IPS-NIHi11 (cell line): ENCODE measurements at places on chromosomes 13 and 19.

DNA sequence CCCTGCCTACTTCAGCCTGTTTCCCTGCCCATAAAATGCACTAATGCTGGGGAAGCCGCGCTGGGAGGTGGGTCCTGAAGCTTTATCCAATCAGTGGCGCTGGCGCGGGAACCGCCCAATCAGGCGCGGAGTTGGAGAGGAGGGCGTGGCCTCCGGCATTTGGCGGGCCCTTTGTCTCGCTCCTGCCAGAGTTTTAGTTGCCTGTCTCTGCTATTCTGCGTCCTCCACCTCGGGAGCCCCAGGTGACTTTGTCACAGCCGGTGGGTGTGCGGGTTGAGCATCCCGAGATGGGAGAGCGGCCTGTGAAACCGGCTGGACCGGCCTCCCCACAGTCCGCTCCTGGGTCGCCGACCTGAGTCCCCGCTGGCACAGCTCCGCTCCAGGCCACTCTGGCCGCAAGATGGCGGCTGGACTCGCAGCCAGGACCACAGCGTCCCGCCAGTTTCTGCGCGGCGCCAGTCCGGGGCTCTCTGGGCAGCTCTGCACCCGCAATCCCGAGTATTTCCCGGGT lies 30.7 kb upstream of the ZNF429 start:
- DNase-seq, result peak; percentile 87

DNA sequence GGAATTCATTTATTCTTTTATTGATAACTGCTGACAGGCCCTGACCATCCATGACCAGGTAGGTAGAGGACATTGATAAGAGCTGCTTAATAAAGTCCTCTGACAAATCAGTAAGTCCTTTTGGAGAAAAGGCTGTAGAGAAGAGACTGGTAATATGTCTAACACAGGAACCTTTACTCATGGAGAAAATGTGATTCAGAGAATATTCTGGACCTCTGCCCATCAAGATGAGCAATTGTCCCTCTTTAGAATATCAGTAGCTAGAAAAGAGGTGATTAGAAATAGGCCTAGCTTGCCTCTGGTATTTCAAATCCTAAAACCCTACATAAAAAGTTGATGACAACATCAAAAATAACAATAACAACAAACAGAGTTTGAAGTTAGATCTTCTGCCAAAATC lies 642.3 kb downstream of the TBC1D4 start:
- no peak for DNase-seq

- no peak for DNase-seq
These were observed 4.5 kb downstream of the SPART start for GRCh38 chr13:36341718-36342117.

GRCh38 chr19:17302391-17303166 lies 646 bp downstream of the ABHD8 start:
- DNase-seq, result no peak

DNA sequence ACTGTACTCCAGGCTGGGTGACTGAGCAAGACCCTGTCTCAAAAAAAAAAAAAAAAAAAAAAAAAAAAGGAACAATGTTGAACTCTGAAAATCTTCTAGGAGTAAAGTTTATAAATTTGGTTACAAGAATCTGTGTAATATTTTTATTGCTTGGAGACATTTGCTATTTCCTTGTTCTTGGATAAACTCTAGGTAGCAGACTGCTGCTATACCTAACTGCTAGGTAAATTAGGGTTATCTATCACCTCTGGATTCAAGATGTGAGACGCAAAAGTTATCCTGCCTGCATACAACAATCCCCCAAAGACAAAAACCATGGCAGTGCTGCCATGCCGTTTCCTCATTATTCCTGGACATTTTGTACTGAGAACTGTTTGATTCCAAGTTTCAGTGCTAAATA lies 33.7 kb downstream of the UBL3 start:
- no peak for DNase-seq

DNA sequence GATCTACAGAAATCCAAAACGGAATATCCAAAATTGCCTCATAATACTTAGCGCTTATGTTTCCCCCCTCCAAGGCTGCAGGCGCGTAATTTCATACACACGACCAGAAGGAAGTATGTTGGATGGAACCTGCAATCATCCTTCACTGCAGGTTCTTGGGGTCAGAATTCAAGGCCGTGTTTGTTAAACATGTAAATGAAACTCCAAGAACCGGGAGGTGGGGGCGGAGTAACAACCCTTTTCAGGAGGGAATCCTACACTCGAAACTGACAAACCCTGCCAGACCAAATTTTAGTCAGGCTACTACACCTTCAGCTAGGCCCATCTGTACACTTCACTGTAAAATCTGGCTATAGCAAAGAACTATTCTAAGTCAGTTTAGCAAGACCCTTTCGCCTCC lies 1.3 kb downstream of the ZNF607 start:
- no peak for DNase-seq

- DNase-seq, result no peak
These were observed 93.3 kb downstream of the OLFM4 start for GRCh38 chr13:53121919-53122318.

DNA sequence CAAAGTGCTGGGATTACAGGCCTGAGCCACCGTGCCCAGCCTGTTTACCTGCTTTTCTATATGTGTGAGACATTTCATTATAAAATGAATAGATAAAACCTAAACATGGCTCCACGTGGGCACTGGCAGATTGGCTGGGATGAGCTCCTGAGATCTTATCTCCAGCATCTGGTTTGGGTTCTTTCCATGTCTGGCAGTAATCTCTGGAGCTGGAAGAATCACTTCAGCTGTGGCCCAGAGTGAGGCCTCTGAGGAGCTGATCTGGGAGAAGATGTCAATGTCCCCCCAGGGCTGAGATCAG lies 5.5 kb upstream of the SULT2A1 start:
- no peak for DNase-seq

DNA sequence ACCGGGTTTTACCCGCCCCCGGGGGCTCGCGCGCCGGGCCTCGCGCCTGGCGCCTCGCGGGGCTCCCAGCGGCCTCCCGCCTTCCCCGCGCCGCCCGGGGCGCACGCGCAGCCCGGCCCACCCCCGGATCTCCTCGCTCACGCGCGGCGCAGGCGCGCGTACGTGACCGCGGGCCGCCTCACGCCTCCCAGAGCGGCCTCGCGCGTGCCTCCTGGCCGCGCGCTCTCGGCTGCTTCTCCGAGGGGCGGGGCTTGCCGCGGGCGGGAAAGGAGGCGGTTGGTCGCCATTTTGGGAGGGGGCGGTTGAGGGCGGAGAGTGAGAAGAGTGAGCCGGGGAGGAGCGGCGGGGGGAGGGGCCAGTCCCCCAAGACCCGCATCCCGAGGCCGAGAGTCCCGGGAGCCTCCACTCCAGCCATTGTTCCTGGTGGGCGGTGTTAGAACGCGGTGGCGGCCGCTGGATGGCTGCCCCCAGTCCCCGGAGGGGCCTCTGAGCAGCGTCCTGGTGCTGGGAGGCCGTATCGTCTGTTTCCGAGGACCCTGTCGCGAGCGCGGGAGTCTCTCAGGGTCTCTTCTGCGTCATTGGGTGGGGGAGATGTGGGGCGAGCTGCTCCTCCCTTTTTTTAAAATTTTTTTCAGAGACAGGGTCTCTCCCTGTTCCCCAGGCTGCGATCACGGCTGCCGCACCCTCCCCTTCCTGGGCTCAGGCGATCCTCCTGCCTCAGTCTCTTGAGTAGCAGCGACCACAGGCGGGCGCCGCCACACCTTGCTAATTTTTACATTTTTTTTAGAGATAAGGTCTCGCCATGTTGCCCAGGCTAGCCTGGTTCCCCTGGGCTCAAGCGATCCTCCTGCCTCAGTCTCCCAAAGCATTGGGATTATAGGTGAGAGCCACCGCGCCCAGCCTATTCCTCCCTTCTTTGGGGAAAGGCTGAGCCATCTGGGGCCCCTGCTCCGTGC lies at the start of gene ZNF541:
Gene ZNF541 (minus strand): TSS at position 78 of the 956 bp plus-strand sequence. CDS start 17,292 bp downstream, outside the sequence.
- peak; percentile 43 for DNase-seq

DNA sequence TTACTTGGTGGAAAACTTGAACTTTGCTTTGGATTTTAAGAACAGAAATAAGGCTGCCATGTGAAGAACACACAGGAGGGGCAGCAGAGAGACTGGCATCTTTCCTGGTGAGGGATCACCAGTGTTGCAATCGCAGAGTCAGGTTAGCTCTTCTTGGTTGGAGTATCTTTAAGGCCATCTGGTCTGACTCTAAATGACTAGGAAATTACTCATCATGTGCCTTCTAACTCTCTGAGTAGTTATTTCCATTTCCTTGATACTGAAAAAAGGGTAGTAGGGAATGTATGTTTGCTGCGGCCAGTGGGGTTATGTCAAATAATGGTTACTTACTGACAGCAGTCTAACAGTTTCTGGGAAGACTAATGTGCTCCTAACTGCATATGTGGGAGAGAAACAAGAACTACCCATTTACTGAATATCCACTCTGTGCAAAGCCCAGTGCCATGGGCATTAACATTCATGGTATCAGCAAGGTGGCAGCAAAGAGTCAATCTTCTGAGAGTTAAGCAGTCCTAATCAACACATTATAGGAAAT lies 122.1 kb downstream of the COG6 start:
- peak; percentile 16 for DNase-seq

GRCh38 chr13:51223560-51224270 lies 1.5 kb downstream of the FAM124A start:
- DNase-seq, result no peak

GRCh38 chr13:34772206-34772605 lies 169.9 kb upstream of the NBEA start:
- DNase-seq, result no peak

DNA sequence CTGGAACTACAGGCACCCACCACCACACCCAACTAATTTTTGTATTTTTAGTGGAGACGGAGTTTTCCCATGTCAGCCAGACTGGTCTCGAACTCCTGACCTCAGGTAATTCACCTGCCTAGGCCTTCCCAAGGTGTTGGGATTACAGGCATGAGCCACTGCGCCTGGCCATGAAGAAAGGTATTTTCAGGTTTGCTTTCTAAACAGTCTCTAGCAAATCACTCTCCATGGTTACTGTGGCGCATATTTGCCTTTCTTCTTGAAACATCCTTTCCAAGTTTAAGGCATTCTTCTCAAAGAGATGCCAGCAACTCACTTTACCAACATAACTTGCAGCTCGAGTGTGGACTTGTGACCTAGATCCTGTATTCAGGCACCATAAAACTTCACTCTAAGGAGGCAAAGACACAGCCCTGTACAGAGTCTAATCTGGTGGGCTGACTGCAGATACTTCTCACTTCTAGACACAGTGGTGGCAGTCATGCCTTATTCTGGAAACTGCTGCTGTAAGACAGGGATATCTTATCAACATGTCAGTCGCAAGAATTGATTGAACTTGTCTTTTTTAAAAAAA lies 461.4 kb upstream of the TSHZ3 start:
- no peak for DNase-seq

DNA sequence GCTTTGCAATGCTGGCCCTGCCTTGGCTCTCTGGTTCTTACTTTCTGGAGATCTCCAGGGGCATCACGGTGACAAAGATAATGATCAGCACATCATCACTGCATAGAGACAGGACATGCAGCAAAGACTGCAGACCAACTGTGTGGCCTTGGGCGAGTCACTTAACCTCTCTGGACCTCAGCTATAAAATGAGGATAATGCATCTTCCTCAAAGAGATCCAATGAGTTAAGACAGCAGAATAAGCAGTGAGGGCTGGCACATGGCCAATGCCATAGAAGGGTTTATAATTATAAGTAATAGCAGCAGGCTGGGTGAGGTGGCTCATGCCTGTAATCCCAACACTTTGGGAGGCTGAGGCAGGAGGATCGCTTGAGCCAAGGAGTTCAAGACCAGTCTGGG lies 2.4 kb downstream of the MAG start:
- no peak for DNase-seq

GRCh38 chr19:1172353-1173158 lies 1.5 kb downstream of the SBNO2 start:
- peak; percentile 46 for DNase-seq

GRCh38 chr19:17790059-17790780 lies 4.7 kb upstream of the B3GNT3 start:
- DNase-seq, result no peak

GRCh38 chr19:2325281-2326046 lies 2.9 kb downstream of the LSM7 start:
- no peak for DNase-seq

GRCh38 chr19:47417107-47417745 lies 2.1 kb downstream of the MEIS3 start:
- DNase-seq, result peak; percentile 37

DNA sequence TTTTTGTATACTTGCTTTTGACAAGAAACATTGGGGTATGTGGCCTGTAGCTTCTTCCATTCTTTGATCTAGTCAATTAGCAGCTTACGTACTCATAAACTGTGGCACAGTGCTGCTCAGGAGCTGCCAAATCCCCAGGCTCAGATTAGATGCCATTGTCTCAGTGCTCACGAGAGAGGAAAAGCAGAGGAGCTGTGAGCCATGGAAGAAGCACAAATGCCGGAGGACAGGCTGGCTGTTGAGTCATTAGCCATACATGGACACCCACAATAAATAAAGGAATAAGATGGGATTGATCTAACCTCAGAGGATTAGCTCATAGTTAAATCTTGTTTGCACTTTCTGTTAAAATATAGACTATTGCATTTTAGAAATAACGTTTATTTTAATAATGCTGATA lies 121.7 kb downstream of the POSTN start:
- DNase-seq, result no peak

GRCh38 chr13:104984296-104984818 lies 1551.1 kb downstream of the EFNB2 start:
- DNase-seq, result no peak

- DNase-seq, result no peak
These were observed 470.8 kb downstream of the PCDH20 start for GRCh38 chr13:60944863-60945262.

- DNase-seq, result no peak
These were observed 1.4 kb downstream of the ANKRD10 start for GRCh38 chr13:110913322-110914080.

DNA sequence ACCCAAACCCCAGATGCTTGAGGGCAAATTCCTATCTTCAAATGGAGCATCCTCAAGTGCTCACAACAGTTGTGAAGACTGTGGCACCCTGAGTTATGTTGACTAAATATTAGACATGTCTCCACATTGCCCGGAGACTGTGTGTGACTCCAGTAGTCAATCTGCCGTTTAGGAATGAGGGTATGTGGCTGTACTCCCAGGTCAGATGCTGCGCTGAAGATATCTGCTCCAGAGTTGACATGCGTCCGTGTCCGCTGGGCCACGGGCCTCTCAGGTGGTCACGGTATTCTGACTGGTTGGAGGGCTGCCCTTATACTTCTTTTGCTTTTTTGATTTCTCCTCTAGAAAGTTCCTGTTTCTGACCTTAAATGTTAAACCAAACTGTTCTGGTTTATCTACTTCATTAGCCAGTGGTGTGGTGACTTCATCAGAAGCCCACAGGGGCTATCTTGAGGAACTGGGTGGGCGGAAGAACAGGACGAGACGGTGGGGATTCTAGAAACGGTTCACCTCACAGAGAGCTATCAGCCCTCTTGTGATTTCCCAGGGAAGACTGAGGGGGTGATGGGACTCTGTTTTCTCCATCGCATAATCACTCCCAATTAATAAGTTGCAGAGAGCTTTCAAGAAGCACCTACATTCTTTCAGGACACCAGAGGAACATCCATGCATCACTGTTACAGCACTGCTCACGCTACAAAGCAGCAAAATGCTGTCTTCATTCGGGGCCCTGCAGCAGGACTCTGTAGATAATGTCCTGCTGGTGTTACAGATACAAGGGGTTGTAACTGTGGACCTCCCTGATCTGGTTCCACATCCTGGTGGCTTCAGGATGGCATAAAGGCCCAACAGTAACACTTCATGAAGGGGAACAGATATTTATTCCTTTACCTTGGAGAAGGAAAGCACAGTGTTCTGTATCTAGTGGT lies 1.3 kb upstream of the LCP1 start:
- no peak for DNase-seq
